ENCODE measurements at places on chromosomes 7 and 10.

DNA sequence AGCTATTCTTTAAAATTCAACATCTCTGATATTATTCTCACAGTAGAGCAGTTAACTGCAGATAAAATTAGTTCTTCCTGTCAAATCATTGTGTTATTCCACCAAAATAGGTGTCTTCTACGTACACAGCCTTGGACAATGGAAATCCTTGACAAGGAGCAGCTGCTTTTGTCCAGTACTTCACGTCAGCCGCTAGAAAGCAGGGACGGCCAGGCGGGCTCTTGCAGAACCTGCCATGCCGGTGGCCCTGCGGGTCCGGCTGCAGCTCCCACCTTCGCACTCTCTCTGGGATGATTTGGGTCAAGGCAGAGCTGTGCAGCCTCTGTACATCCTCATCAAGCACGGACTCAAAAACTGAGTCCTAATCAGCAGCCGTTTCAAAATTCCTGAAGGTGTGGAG is 2.2 kb upstream of the FOXI2 start:
- H3K36me3 ChIP-seq = no peaks in the 10 kb centered on the region
- H3K27me3 ChIP-seq = peaks cover 67% of the 10 kb centered on the region
- H3K27ac ChIP-seq = no peak overlapping the region
- no peak for DNase-seq
- H3K4me1 ChIP-seq = peaks cover 15% of the 10 kb centered on the region
- no peak overlapping the region for H3K4me3 ChIP-seq

- no peaks in the 10 kb centered on the region for H3K27me3 ChIP-seq
- peaks cover 14% of the 10 kb centered on the region for H3K4me1 ChIP-seq
- peaks cover 19% of the 10 kb centered on the region for H3K36me3 ChIP-seq
These were observed 19.4 kb downstream of the ITGB1 start for GRCh38 chr10:32938554-32939061.

DNA sequence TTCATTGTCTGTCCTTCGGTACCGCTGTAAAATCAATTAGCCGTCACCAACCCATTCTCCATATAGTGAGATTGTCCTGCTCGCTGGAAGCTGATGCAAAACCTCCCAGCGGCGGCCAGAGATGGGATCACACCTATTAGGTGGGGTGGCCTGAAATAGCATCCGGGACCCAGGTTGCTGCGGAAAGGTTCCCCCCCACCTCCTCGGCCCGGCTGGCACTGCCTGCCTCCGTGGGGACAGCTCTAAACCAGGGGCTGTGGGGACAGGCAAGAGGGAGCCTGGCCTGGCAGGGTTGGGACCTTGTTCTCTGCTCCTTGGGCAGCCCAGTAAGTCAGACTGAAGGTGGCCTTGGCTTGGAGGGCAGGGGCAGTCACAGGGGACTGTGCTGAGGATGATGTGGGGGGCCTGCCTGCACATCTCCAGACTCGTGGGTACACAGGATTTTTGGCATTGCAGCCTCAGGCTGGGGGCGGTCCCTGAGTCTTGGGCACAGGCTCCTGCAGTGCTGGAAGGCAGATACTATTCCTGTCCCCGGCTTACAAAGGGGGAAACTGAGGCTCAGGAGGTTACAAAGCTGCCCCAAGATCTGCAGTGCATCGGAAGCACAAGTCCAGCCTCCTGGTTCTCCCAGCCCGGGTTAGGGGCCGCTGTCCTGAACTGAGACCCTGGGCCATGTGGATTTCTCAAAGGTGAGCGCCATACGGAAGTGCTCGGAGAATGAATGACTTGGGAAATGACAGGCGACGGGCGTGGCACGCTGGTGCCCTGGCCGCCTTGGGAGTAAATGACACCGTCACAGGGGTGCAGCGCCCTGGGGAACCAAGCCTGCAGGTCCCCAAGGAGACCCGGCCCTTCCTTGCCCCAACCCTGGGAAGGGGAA is 65.6 kb downstream of the UNCX start:
- DNase-seq = no peak
- no peaks in the 10 kb centered on the region for H3K36me3 ChIP-seq
- H3K4me1 ChIP-seq = no peaks in the 10 kb centered on the region

DNA sequence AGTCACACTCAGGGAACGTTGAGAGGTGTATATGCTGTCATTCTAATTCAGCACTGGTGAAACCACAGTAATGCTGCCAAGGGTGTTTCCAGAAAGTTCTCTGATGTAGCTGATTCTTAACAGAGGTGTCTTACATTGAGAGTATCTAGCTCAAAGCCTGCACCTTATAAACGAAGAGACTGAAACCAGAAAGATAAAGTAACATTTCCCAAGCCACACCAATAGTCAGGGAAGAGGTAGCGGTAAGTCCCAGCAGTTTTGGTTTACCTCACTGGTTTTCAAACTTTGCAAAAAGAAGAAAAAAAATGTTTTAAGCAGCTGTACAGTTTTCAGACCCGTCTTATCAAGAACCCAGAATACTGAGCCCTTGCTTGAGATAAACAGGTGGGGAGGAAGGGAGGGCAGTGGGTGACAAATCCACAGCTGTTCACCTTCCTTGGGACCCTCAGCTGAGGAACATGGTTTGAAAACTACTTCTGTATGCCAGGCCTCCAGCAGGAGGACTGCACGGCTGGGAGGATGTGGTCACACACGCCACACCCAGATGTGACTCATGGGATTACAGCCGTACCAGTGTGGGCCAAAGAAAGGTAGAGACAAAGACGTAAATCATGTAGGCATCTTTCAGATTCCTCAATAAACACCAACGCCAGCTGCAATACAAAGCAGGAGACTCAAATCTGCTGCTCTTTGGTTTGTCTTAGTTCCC is 63.9 kb upstream of the GSDME start:
- no peaks in the 10 kb centered on the region for H3K4me1 ChIP-seq
- no peak overlapping the region for H3K4me3 ChIP-seq
- H3K27ac ChIP-seq = no peak overlapping the region
- H3K36me3 ChIP-seq = no peaks in the 10 kb centered on the region
- DNase-seq = no peak

DNA sequence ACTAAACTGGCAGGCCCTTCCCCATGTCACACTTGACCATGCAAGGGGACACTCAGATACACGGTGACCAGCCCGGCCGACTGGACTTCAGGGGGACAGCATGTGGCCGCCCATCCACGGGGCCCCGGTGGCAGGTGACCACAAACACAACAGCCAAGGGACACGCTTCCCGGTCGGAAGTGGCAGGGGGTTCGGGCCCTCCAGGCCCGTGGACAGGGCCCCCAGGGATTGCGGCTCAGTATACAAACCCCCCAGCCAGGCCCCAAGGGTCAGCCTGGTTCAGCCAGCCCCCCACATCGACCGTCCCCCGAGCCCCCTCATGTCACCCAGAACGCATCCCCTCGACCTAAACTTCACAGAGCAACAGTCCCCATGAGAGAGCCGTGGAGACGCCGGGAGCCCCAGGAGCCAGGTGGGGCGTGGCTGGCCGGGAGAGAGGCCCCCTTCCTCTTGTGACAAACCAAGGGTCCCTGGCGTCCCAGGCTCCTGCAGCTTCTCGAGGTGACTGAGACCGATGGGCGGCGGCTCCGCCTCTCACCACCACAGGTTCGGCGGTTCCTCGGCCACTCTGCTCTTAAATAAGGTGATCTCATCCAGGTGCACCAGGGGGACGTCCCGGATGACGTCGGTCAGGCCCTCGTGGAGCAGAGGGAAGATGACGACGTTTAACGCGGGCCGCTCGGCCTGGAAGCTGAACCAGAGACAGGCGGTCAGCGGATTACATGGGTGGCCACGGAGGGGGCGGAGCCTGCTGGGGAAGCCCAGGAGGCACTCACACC is 57.8 kb upstream of the TNRC18 start:
- no peak overlapping the region for H3K27ac ChIP-seq
- no peak for DNase-seq
- no peaks in the 10 kb centered on the region for H3K36me3 ChIP-seq
- no peaks in the 10 kb centered on the region for H3K27me3 ChIP-seq
- no peaks in the 10 kb centered on the region for H3K4me1 ChIP-seq
- H3K4me3 ChIP-seq = no peak overlapping the region

GRCh38 chr10:81036257-81036656 is 498.6 kb downstream of the SH2D4B start:
- no peaks in the 10 kb centered on the region for H3K36me3 ChIP-seq
- no peak overlapping the region for H3K27ac ChIP-seq
- no peak for DNase-seq
- no peak overlapping the region for H3K4me3 ChIP-seq
- no peaks in the 10 kb centered on the region for H3K27me3 ChIP-seq

- H3K27me3 ChIP-seq = no peaks in the 10 kb centered on the region
- no peak overlapping the region for H3K4me3 ChIP-seq
- DNase-seq = no peak
- H3K36me3 ChIP-seq = no peaks in the 10 kb centered on the region
- H3K27ac ChIP-seq = no peak overlapping the region
These were observed 178.8 kb downstream of the REEP3 start for GRCh38 chr10:63699785-63700613.

GRCh38 chr10:19833170-19833824 is 17.1 kb downstream of the PLXDC2 start:
- no peak overlapping the region for H3K4me3 ChIP-seq
- DNase-seq = no peak
- H3K27ac ChIP-seq = no peak overlapping the region
